Right atrium auricular region (tissue), 2 donors: ENCODE measurements at places on chromosomes 12 and 14. TPM values are rescaled to one million over a fixed set of nuclear protein-coding genes. Genes with fewer than 3 reads are reported as not detected.
A peak's percentile ranks its signal among the peaks of the same experiment; 100 is the strongest.

DNA sequence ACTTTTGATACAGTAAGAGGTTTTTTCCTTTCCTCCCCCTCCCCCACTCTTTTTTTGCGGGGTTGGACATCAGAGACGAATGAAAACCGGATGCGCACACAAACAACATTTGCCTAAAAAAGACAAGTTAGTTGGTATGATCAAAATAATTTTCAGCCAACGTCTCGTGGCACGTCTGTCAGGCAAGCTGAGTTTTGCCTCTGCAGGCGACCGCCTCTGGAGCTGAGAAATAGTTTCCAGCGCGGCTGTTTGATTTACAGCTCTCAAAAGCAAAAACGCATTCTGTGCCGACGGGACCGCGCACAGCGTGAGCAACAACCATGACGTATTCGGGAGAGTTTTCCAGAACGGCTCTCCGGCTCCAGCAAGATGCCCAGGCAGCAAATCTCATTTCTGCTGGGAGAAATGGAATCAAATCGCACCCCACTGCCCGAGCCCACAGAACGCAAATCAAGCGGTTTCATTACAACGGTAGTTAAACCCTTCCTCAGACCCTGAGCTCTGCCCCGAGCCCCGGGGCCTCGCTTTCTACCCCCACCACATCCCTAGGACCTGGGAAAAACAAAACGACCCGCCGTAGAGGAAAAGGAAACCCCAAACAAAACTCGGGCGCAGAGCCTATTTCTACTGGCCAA, 14.2 kb upstream of the CALM1 start:
- DNase-seq, result peak; percentile 85
- H3K4me1 ChIP-seq, result no peaks in the 10 kb centered on the region
- peak overlapping the region; percentile 41 for H3K4me3 ChIP-seq
- no peaks in the 10 kb centered on the region for H3K27me3 ChIP-seq
- no peaks in the 10 kb centered on the region for H3K36me3 ChIP-seq

- DNase-seq, result no peak
- no peak overlapping the region for H3K27ac ChIP-seq
- no peaks in the 10 kb centered on the region for H3K36me3 ChIP-seq
- H3K4me3 ChIP-seq, result no peak overlapping the region
- no peaks in the 10 kb centered on the region for H3K27me3 ChIP-seq
These were observed 271.0 kb downstream of the APAF1 start for GRCh38 chr12:98916106-98916505.

- H3K27me3 ChIP-seq, result no peaks in the 10 kb centered on the region
- peaks cover 32% of the 10 kb centered on the region for H3K36me3 ChIP-seq
- no peak overlapping the region for H3K4me3 ChIP-seq
- H3K27ac ChIP-seq, result no peak overlapping the region
- no peaks in the 10 kb centered on the region for H3K4me1 ChIP-seq
- no peak for DNase-seq
These were observed 38.6 kb upstream of the TPH2 start for GRCh38 chr12:71900091-71900490.

DNA sequence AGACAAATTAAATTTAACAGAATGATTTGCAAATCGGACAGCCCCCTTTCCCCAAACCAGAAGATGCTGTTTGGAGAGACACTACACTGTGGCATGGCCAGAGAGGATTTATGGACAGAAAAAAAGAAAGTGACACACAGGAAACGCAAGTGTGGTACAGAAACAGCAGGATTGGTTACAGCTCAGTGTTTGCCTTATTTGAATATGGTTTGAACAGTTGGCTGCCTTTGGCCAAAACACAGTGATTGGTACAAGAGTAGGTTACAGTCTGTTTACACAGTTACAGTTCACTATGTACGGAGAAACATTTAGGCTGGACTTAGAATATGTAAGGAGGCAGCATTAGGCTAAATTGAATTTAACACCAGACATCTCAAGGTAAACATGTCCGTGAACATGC, 335.3 kb downstream of the NPAS3 start:
- no peaks in the 10 kb centered on the region for H3K4me1 ChIP-seq
- no peak overlapping the region for H3K4me3 ChIP-seq
- no peaks in the 10 kb centered on the region for H3K36me3 ChIP-seq

DNA sequence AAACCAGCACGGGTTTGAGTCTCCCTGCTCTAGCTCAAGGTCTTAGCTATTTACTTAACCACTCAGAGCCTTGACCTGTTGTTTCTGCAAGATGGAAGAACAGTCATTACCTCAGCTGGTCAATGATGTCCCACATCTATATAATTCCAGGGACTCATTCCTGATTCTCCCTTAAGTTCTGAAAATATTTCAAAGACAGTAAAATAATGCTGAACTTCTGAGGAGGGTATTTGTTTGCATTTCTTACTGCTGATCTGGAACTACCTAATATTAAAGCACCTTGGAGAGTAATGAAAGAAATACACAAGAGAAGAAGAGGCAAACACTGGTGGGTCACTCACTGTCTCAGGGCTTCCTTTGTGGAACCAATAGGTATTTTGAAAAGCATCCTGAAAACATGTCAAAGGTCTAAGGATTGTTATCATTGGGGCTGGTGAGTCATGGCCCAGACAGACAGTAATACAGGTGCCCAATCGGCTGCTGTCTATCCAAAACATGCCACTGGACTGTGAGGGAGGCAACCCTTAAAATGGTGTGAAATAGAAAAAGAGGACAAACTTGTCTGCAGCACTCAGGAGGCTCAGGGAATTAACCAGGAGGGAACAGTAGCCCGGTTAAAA, 88.7 kb upstream of the EGLN3 start:
- no peak overlapping the region for H3K27ac ChIP-seq
- H3K27me3 ChIP-seq, result no peaks in the 10 kb centered on the region
- no peak overlapping the region for H3K4me3 ChIP-seq

- no peak for DNase-seq
- H3K27me3 ChIP-seq, result no peaks in the 10 kb centered on the region
- H3K4me1 ChIP-seq, result peaks cover 53% of the 10 kb centered on the region
- H3K36me3 ChIP-seq, result peaks cover 9% of the 10 kb centered on the region
- no peak overlapping the region for H3K4me3 ChIP-seq
These were observed 129.6 kb downstream of the NCOR2 start for GRCh38 chr12:124437617-124438436.

GRCh38 chr12:115630136-115630535, 647.4 kb downstream of the MED13L start:
- no peak overlapping the region for H3K4me3 ChIP-seq
- H3K4me1 ChIP-seq, result no peaks in the 10 kb centered on the region
- no peak overlapping the region for H3K27ac ChIP-seq
- no peaks in the 10 kb centered on the region for H3K36me3 ChIP-seq
- H3K27me3 ChIP-seq, result no peaks in the 10 kb centered on the region

CABP1 gene
- 0.71 TPM for total RNA-seq

TRAFD1 gene
- total RNA-seq, result 17.9 TPM

- H3K4me3 ChIP-seq, result no peak overlapping the region
- no peaks in the 10 kb centered on the region for H3K27me3 ChIP-seq
- H3K27ac ChIP-seq, result no peak overlapping the region
- no peaks in the 10 kb centered on the region for H3K4me1 ChIP-seq
These were observed 432.2 kb upstream of the ATXN7L3B start for GRCh38 chr12:74105434-74105833.

TSPAN9 gene
- 103 TPM for total RNA-seq

DNA sequence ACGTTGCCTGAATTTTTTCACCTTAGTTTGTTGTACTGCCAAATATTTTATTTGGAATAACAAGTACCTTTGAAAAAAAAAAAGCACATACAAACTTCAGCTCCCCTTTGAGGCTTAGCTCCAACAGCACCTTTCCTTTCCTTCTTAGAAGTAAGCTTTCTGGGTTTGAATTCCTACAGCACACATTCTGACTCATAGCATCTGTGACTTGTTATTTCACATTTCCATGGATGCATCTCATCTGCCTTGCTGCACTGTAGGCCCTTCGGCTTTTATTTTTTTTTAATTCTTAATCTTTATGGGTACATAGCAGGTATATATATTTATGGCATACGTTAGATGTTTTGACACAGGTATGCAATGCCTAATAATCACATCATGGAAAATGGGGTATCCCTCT, 7.2 kb downstream of the LGALS3 start:
- no peak for DNase-seq
- H3K4me3 ChIP-seq, result no peak overlapping the region
- peak overlapping the region; percentile 70 for H3K27ac ChIP-seq
- peaks cover 41% of the 10 kb centered on the region for H3K36me3 ChIP-seq
- no peaks in the 10 kb centered on the region for H3K27me3 ChIP-seq

DNA sequence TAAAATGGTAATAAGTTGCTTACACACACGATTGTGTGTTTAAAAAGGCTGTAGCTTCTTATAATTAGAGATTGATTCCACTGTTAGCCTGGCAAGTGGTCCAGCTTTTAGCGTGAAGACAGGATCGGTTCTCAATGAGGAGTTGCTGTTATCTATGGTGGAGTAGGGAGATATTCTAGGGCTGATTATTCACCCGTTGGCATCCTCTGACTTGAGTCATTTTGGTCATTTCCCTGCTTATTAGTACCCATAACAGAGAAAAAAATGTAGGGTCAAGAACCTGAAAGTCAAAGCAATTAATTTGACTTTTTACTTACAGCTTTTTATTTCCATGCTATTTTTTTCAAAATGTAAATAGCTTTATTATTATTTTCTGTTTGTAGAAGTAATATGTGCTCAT, 76.0 kb downstream of the KCNK13 start:
- no peak overlapping the region for H3K27ac ChIP-seq
- H3K4me3 ChIP-seq, result no peak overlapping the region
- no peaks in the 10 kb centered on the region for H3K36me3 ChIP-seq
- no peak for DNase-seq

- H3K4me3 ChIP-seq, result no peak overlapping the region
- no peak overlapping the region for H3K27ac ChIP-seq
- H3K4me1 ChIP-seq, result no peaks in the 10 kb centered on the region
- peaks cover 35% of the 10 kb centered on the region for H3K36me3 ChIP-seq
- no peak for DNase-seq
- no peaks in the 10 kb centered on the region for H3K27me3 ChIP-seq
These were observed 77.7 kb downstream of the PTPN11 start for GRCh38 chr12:112496496-112496895.

KCNA1 gene
- not detected for total RNA-seq

DNA sequence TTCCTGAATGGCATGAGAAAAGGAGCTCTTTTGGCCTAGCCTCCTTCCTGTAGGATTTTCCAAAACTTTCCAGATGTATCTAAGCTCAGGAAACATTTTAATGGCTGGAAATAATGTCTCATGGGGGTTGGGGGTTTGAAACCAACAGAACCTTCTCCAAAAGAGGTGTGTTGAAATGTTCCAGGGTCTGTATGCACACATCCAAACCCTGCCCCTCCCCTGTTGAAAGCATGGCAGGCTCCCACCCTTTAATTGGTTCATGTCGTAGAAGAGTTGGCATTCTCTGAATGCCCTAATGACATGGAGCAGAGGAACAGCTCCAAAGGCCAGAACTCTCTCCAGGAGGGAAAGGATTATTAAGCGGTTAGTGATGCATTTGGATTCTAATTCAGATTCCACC, 353.2 kb downstream of the ZFP36L1 start:
- H3K27ac ChIP-seq, result no peak overlapping the region
- H3K4me1 ChIP-seq, result peaks cover 4% of the 10 kb centered on the region
- DNase-seq, result no peak
- H3K4me3 ChIP-seq, result no peak overlapping the region
- H3K36me3 ChIP-seq, result no peaks in the 10 kb centered on the region

DNA sequence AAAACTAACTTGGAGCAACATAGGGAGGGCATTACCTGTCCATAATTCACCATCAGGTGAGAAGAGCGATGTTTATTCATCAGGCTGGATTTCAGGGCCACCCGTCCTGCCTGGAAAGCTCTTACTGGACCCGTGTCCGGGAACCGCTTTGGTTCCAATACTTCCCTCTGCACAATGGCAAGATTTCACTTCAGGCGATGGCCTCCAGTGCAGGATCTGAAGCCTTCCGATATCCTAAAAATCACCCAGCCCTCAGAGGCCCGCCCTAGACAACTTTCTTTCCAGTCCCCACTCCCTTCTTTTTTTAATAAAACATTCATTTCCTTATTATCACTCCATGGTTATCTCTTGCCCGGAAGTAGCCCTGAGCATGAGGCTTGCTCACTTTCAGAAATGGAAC, 92.5 kb downstream of the BCL11B start:
- H3K4me1 ChIP-seq, result no peaks in the 10 kb centered on the region
- H3K36me3 ChIP-seq, result no peaks in the 10 kb centered on the region
- H3K27ac ChIP-seq, result no peak overlapping the region
- no peak overlapping the region for H3K4me3 ChIP-seq
- DNase-seq, result no peak

CEBPE gene
- total RNA-seq, result not detected

DNA sequence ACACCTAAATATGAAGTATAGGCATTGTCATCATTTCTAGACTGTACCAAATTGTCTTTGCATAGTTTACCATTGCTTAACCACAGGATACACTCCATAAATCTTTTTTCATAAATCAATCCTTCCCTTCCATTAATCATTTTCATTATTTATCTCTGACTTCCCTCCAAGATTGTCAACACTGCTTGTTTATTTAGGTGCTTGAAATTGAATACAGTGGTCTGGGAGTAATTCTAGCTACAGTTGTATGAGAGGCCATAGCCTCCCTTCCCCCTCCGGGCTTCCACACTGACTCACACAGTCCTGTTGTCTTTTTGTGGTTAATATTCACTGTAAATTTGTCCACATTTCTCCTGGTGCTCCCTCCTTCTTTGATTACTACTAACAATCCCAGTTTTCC, 114.2 kb upstream of the ARID2 start:
- H3K27me3 ChIP-seq, result no peaks in the 10 kb centered on the region
- no peak overlapping the region for H3K27ac ChIP-seq
- H3K36me3 ChIP-seq, result no peaks in the 10 kb centered on the region

DNA sequence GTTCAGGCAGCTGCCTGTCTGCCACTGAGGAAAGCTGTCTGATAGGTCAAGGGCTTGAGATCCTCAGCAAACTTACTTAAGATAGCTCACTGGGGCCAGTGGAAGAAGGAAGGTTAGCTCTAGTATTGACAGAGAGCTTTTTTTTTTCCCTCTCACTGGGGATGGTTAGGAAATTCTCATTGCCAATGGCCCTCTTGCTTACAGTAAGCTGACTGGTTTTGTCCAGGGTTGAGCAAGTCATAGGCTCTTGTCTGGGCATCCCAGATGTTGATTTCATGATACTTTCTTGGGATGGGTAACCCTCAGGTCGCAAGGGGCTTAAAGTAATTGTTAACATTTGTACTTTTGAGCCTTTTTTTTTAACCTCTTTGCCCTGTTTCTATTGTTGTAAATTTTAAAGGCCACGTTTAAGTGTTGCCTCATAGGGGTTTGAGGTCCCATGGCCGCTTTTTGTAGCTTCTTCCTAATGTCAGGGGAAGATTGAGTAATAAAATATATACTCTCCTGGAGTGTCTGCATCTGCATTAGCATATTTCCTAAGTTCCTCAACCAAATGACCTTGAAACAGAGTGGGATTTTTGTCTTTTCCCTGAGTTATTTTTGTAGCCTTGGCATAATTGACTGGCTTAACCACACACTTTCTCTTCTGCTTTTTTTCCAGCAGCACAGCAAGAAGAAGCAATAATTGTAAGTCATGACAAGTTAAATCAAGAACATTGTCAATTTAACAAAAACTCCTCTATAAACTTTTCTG, 716.0 kb downstream of the LRFN5 start:
- H3K27ac ChIP-seq, result no peak overlapping the region
- no peaks in the 10 kb centered on the region for H3K4me1 ChIP-seq
- no peaks in the 10 kb centered on the region for H3K27me3 ChIP-seq
- DNase-seq, result no peak
